ENCODE measurements at places on chromosomes 1 and 21.

DNA sequence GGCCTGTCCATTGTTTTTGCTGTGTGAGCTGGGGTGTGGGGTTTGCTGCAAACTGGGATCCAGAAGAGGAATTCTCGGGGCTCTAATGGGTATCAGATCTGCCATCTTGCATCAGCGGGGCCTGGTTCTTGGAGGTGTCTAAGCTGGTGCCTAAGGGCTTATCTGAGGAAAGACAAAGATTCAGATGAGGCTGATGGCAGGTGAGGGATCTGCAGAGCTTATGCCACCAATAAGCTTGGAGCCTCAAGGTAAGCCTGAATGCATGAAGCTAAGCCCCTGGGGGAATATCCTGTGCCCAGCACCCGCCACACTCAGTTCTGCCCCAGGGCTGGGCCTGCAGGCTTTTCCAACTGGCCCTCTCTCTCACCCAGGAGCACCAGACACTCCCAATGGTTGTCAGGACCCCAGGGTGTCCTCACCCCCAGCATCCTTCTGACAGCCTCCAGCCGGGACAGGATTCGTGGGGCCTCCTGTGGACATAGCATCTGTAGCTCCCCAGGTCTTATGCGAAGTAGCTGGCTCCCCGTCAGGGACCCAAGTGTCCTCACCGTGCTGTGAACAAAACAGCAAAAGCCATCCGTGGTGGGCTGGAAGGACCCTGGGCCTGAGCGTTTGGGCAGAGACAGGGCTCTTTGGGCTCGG lies 9.5 kb upstream of the GSTM3 start:
- DNase-seq = no peak

GRCh38 chr1:204141131-204141530 lies 10.7 kb downstream of the ETNK2 start:
- DNase-seq = no peak

DNA sequence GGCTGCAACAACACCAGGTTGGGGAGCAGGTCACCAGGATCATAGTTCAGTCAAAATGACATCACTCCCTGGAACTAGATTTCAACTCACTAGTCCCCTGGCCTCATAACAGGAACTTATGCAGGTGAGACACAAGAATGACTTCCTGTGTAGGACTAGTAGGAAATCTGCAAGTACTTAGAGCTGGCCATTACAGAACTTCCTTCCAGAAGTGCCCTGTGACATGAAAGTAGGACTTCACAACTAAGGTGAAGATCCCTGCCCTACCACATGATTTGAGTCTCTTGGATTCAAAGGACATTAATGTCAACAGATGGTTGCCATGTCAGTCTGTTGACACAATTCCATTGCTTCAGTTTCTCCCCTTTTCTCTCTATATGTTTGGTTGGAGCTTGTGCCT lies 223.1 kb downstream of the RPS6KC1 start:
- DNase-seq = no peak

GRCh38 chr1:61104220-61104671 lies 21.9 kb downstream of the NFIA start:
- DNase-seq = no peak

DNA sequence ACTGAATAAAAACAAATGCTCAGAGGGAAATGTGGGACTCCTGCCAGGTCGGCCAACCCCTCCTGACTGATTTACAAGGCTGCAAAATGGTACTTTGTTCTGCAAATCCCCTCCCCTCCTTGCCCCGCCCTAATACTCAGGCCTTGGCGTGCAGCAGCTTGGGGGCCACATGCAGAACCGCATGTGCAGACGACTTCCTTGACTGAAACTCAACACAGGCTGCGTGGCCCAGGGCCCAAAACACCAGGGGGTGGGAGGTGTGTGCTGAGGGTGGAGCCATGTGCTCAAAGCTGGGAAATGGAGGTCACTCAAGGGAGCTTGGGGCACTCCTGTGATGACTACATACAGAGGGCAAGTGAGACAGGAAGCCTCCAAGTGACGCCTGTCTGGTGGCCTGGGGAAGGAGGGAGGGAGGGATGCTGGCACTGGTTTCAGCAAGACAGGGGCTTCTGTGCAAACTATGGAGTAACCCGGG lies 87.2 kb downstream of the MRPL37 start:
- peak; percentile 22 for DNase-seq

GRCh38 chr1:8349961-8350360 lies 32.0 kb downstream of the SLC45A1 start:
- DNase-seq = no peak

- no peak for DNase-seq
Measured at GRCh38 chr1:243939167-243939848, 89.3 kb upstream of the AKT3 start.

GRCh38 chr1:53826367-53826766 lies 11.7 kb downstream of the NDC1 start:
- DNase-seq = no peak
